ENCODE measurements at places on chromosomes 3 and 15.

GRCh38 chr3:14322001-14322400 lies 80.4 kb upstream of the SLC6A6 start:
- no peak for DNase-seq

DNA sequence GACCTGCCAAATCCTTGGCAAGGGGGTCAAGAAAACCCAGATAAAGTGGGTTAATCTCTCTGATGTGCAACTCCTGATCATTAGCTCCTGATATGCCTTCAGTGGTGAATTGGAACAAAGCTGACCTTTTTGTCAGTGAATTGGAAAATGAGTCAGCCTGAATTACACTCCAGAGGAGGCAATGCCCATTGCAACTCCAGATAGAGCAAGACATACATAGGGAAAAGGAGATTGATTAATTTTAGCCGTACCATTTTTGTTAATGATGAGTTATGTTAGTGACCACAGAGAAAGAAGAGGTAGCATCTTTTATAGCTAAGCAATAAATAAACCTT lies 195.2 kb upstream of the CADPS start:
- no peak for DNase-seq

GRCh38 chr3:124352149-124352539 lies 360.2 kb upstream of the ROPN1 start:
- no peak for DNase-seq

DNA sequence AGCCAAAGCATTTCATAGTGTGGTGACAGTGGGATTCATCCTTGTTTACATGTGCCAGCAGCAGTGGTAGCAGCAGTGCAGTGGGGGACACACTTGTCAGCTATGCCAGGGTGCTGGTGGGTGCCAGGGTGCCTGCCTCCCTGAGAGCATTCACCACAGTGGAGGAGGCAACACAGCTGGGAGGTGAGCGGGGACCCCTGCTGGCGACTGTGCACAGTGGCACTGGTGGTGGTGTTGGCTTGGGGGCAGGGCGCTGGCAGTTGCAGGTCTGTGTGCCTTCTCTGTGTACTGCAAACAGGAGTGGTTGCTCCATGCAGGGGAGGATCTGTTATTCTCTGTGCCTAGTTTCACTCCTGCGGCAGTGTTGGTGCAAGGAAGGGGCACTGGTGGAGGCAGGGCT lies 41.2 kb downstream of the CEP63 start:
- no peak for DNase-seq

- no peak for DNase-seq
These were observed 57.2 kb downstream of the GPR156 start for GRCh38 chr3:120227710-120228347.

DNA sequence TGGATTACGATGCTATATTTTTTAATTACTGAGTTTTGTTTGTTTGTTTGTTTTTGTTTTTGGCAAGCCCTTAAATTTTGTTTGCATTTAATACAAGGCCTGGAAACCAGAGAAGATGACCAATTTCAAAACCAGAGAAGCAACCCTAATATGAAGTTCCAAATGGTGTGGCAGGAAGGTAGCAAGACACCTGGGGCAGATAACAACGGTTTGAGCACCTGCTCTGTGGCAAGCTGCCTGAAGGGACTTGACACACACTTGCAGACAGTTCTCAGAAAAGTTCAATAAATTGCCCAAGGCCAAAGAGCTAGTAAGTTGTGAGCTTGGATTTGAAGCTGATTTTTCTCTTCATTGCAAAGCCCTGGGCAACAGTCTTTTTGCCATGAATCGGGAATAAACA lies 151.2 kb upstream of the UBE2E1 start:
- no peak for DNase-seq

DNA sequence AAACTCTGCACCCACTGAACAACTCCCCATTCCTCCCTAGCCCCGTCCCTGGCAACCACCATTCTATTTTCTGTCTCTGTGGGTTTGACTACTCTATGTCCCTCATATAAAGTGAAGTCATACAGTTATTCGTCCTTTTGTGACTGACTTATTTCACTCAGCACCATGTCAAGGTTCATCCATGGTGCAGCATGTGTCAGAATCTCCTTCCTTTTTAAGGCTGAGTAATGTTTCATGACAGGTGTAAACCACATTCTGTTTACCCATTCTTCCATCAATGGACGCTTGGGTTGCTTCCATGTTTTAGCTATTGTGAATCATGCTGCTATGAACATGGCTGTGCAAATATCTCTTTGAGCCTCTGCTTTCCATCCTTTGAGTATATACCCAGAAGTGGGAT lies 192.3 kb upstream of the NSMCE3 start:
- DNase-seq: no peak

DNA sequence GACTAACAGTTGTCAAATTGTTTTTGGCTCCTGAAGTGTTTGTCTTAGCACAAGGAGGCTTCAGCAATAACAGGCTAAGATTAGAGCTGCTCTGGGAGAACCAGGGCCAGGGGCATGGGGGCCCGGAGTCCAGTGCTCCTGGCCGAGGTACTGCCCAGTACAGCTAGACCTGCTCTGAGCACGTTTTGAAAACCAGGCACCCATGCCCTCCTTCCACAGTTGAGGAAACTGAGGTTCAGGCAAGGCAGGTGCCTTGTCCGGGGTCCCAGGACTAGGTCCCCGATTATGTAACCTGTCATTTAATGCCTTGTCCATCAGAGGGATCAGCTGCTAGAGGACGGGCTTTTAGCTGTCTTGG lies 19.2 kb downstream of the KBTBD13 start:
- no peak for DNase-seq

GRCh38 chr3:129565902-129566301 lies 22.9 kb downstream of the H1-8 start:
- no peak for DNase-seq

DNA sequence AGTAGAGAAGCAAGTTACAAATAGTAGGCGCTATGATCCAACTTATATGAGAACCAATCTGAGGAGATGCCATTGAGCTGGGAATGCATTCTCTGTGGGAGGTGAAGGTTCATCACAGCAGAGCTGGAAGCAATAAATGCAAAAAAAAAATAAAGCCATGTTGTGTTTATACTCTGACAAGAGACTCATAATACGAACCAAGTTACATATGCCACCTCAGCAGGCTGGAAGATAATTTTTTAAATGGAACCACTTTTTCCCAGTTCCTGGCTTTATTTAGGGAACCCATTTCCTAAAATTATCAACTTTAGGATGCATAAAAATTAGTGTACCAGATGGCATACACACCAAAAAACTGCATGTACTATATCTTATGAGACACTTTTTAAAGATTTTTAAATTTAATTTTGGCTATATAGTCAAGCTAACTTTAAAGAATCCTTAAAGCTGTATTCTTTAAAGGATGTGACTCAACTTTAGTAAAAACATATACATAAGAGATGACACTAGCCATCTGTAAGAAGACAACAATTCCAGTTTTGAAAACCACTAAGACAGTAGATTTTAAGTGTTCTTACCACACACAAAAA lies 23.6 kb upstream of the SETMAR start:
- no peak for DNase-seq

- no peak for DNase-seq
These were observed 73.5 kb downstream of the CLASP2 start for GRCh38 chr3:33644582-33644981.

GRCh38 chr15:52528564-52529340 lies at the start of gene MYO5A:
MYO5A (minus strand) TSS chr15:52528880; CDS start chr15:52528806, 74 bp downstream.
- DNase-seq: peak; percentile 18

DNA sequence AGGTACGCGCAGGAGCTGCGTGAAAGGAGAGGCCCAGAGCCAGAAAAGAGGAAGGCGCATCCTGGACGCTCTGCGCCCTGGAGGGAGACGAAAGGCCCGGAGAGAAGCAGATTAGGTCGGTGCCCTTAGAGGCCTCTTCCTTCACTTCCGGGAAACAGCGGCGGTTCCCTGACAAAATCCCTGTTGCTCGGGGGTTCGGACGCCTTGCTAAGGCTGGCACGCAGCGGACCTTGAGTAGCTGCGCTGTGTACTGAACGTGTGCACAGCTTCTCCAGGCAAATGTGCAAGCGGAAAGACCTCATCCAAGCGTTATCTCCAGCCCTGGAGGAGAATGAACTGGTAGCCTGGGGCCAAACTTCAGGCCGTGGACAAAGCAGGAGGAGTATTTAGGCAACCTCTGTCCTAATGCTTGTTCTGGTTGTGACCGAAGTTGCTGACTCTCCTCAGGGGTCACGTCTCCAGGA lies 3.0 kb upstream of the SOX14 start:
- DNase-seq: no peak

DNA sequence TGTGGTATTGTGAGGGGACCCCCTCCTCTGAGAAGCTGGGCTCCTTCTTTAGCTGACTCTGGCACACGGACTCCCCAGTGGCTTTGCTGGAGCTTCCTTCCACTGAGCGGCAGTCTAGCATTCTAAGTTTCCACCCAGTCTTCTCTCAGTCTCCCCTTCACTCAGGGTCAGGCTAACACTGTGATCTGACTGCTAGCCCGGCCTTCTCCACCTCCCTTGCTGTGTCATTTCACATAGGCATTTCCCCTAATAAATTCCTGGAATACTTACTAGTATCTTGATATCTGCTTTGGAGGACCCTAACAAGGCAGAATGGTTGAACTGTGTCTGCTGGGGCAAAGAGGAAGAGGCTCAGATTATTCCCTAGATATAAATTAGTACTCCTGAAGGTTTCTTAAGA lies 106.2 kb upstream of the THBS1 start:
- DNase-seq: no peak

DNA sequence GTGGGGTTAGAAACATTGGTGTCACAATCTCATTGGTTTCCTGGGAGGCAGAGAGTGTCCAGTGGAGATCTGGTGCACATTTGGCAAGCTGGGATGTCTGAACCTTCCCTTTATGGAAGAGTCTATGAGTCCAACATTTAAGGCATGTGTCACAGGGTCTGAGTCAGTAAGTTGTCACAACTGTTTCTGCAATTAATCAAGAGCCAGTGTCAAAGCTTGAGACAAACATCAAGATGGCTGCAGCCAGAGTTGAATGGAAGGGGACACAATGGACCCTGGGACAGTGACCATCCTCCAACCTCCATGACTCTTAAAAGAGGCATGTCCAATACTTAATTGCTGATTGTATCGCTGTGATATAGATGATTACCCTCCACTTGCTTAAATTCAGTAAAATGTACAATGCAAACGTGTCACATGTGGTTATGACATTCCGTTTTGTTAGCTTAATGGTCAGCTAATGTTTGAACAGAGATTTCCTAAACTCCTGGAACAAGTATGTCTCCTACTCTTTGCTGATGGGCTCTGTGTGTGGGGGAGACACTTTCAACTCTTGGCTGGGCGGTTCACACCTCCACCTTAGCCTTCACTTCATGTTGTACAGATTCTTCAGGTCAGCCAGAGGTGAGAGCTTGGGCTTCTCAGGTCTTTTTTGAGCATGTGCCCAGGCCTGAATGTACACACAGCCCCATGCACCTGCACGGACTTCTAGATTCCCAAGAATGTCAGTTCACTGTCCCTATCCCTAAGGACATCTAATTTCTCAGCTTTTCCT lies 79.9 kb upstream of the PRR23E start:
- DNase-seq: no peak

- no peak for DNase-seq
These were observed 4.7 kb upstream of the DIS3L start for GRCh38 chr15:66288551-66289185.

- DNase-seq: no peak
These were observed 336.0 kb upstream of the TRIM42 start for GRCh38 chr3:140341817-140342403.

Measured in AG09309 (cell line).